ENCODE measurements at places on chromosomes 2 and 18.
A peak's percentile ranks its signal among the peaks of the same experiment; 100 is the strongest.

GRCh38 chr2:14905571-14905970 is 273.1 kb downstream of the LRATD1 start:
- DNase-seq: no peak

DNA sequence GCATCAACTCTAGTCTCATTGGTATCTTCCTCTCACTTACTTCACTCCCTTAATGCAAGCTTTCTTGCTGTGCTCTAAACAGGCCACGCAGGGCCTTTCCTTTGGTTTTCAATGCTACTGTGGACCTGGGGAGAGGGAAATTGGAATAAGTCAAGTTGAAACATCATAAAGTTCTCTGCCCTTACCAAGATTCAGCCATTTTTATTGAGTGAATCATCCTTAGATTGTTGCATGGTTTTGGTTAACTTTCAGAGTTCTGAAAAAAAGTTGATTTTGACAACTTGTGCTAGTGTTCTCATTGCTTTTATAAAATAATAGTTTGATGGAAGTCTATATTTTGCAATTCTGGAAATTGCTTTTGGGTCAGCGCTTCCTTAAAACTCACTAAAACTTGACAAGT is 852.8 kb upstream of the ACVR2A start:
- no peak for DNase-seq

DNA sequence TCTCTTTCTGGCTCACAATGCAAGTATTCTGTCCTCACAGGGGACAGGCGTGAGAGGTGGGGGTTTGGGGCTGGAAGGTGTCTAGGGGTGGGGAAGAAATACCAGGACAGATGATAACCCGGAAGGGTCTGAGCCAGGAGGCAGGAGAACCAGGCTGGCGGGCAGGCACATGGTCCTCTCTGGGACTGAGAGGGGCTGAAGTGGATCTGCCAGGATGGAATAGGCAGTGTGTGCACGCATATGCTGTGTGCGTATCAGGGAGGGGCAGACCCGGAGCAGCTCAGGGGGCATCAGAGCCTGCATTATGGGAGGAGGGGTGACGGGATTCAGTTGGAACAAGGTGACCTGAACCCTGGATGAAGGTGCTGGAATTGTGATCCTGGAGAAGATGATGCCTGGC is 157.3 kb downstream of the DYSF start:
- peak; percentile 4 for DNase-seq

GRCh38 chr18:24586662-24587360 is 126.4 kb downstream of the HRH4 start:
- no peak for DNase-seq

DNA sequence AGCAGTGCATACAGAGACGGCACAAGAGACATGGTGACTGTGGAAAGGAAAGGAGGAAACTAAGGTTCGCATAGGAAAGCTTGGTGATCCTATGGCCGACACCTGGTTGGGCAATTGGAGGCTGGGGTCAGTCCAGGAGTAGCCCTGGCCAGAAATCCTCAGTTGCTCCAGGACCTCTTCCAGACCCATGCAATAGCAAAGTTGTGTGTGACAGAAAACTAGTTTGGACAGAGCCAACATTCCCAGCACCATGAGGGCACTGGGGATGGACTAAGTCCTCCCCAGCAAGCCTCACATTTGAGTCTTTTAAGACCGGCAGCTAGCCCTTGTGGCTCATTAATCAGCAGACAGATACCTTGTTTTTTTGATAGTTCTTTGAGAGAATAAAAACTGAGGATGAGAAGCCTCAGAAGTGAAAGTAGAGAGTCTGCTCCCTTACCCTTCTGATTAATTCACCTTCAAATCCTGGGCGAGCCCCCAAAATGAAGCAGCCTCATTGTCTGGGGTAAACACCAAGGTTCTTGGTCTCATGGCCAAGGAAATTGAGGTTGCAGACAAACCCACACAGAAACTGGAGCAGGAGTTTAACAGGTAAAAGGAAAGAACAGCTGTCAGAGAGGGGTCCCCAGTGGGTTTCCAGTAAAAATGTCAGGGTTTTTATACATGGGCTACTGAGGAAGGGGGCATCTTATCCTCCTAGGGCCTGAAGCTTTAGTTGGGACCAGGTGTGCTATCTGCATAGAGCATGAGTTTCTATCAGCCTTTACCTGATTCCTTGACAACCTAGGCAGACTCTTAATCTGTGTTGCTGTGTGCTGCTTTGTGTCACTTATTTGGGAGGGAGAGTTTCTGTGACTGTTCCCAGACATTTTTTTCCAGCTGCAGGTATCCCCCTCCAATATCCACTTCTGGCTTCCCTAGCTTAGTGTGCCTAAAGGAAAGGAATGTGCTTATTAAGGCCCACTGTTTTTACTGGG is 39.1 kb downstream of the STK17B start:
- DNase-seq: peak; percentile 57

GRCh38 chr2:240435948-240436682 is 652 bp downstream of the GPC1 start:
- DNase-seq: peak; percentile 40

GRCh38 chr2:40751981-40752380 is 300.1 kb upstream of the SLC8A1 start:
- DNase-seq: no peak

GRCh38 chr2:36615222-36615621 is 17.3 kb upstream of the FEZ2 start:
- DNase-seq: no peak

DNA sequence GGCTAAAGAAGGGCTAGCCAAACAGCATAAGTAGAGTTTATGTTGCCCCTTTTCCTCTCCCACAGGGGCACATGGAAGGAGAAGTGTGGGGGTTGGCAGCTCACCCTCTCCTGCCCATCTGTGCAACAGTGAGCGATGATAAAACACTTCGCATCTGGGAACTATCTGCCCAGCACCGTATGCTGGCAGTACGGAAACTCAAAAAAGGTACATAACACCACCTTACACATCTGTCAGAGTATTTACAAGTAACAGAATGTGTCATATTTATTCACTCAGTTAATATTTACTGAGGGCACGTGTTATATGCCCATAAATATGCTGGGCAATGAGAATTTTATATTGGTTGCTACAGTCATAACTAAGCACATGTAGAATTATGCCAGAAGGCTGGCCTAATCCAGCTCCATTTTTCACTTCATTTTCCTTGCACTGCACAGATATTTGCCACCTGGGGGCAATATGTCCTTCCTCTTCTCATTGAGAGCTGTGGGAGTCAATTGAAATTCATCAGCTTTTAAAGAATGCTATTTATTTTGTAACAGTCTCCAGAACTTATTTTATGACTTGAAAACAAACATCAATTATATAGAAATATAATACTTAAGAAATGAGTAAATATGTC is 150.6 kb downstream of the RTN4 start:
- no peak for DNase-seq

Measured in activated T-cell treated with anti-CD3 and anti-CD28 coated beads, Interleukin-2, amount 50 U/mL, for 1 hour (primary cell).